ENCODE measurements at places on chromosomes 13 and 19.

DNA sequence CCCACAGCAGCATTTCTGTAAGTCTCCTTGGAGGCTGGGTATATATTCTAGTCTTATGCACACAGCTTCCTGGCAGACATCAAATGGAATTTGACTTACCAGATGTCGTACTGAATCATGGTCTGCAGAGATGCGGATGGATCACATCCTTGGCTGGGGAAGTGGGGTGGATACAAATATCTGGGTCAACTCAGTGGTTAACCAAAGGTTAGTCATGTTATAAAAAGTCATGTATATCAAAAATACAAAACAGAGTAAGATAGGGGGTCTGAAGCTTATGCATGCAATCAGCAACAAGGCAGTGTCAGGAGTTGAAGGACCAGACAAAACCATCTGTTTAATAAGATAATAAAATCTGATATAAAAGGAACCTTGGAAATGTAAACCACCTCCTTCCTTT, 61.9 kb downstream of the WASF3 start:
- peak; percentile 28 for DNase-seq

- DNase-seq, result no peak
Measured at GRCh38 chr13:91101381-91101780, 246.1 kb upstream of the MIR17HG start.

GRCh38 chr19:16661480-16662034, 618 bp downstream of the TMEM38A start:
- no peak for DNase-seq

DNA sequence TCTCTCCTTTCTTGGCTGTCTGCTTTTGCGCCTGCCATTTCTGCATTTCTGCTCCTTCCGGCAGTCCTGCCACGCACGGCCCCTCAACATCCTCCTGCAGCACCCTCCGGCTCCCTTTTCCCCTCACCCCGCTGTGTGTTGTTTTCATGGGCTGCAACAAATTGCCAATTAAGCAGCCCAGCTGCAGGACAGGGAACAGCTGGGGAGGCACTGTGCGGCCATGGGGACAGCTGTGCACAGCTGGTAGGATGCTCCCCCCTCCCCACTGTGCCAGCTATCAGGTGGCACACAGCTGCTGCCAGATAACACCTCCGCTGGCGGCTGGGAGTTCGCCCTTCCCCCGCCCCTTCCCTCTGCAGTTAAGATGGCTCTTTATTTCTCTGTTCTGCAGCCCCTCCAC, 25.4 kb downstream of the LYL1 start:
- peak; percentile 92 for DNase-seq

GRCh38 chr19:56111601-56112312, 9.3 kb downstream of the ZNF787 start:
- peak; percentile 70 for DNase-seq

- DNase-seq, result no peak
Measured at GRCh38 chr19:5243878-5244277, 96.7 kb downstream of the PTPRS start.

GRCh38 chr19:2252797-2253105, 3.5 kb downstream of the JSRP1 start:
- no peak for DNase-seq

- DNase-seq, result peak; percentile 33
Measured at GRCh38 chr13:33872005-33872351, 54.0 kb downstream of the RFC3 start.

DNA sequence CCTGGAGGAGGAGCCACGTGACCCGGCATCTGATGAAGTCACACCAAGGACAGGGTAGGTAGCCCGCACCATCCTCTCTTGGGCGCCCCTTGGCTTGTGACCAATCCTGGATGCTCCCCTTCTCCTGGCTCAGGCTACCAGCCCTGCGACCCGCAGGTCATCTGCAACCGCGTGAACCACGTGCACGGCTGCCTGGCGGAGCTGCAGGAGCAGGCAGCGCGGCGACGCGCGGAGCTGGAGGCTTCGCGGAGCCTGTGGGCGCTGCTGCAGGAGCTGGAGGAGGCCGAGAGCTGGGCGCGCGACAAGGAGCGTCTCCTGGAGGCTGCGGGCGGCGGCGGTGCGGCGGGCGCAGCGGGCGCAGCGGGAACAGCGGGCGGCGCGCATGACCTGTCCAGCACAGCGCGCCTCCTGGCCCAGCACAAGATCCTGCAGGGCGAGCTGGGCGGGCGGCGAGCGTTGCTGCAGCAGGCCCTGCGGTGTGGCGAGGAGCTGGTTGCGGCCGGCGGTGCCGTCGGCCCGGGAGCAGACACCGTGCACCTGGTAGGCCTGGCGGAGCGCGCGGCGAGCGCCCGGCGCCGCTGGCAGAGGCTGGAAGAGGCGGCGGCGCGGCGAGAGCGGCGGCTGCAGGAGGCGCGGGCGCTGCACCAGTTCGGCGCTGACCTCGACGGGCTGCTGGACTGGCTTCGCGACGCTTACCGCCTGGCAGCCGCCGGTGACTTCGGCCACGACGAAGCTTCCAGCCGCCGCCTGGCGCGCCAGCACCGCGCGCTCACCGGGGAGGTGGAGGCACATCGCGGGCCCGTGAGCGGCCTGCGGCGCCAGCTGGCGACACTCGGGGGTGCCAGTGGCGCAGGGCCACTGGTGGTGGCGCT, 45.9 kb downstream of the SPTBN4 start:
- DNase-seq, result no peak

GRCh38 chr19:44588771-44589112, 24.6 kb upstream of the IGSF23 start:
- DNase-seq, result no peak

- DNase-seq, result peak; percentile 63
Measured at GRCh38 chr19:30799865-30800755, 427.9 kb downstream of the ZNF536 start.

GRCh38 chr19:48319647-48320541, 5.5 kb upstream of the EMP3 start:
- DNase-seq, result peak; percentile 90

DNA sequence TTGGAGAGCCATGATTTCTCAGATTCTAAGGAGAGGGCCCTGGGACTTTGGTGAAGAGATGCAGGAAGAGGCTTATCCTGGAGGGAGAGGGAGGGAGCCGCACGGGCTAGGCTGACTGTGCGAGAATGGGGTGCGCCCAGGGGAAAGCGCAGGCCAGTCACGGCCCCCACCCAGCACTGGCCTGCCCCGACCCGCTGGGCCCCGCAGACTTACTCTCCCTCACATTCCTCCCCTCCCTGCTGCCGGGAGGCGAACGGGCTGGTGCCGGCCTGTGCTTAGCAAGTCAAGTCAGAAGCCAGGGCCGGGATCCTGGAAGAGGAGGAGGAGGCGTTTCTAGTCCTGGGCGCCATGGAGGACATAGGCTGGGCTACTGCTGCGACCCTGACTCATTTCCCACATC, 120.0 kb downstream of the CRYL1 start:
- DNase-seq, result no peak

DNA sequence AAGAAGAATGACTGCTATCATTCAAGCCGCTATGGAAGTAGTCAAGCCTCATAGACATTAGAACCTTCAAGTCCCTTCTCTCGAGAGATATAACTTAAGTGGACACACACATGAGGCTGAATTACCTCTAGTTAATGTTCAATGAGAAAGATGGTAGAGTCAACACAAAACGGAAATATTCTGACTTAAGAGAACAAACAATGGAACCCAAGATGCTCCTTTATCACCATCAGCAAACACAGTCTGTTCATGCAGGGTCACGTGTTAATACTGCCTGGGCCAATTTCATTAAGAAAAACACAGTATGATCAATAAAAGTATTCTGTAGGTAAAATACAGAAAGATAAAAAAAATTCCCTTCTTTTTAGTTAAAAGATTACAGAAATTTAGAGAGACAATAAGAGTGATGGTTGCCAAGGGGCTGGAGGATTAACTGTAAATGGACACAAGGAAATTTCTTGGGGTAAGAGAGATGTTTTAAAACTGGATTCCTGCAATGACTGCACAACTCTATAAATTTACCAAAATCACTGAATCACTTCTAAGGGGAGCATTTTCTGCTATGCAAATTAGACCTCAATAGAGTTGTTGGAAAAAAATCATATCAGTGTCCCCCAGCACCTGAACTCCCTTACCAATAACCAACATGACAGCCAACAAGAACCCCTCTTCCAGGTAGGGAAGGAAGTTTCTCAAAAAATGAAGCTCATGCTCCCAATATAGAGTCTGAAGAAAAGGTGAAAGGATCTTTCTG, 256.6 kb downstream of the ABCC4 start:
- no peak for DNase-seq

DNA sequence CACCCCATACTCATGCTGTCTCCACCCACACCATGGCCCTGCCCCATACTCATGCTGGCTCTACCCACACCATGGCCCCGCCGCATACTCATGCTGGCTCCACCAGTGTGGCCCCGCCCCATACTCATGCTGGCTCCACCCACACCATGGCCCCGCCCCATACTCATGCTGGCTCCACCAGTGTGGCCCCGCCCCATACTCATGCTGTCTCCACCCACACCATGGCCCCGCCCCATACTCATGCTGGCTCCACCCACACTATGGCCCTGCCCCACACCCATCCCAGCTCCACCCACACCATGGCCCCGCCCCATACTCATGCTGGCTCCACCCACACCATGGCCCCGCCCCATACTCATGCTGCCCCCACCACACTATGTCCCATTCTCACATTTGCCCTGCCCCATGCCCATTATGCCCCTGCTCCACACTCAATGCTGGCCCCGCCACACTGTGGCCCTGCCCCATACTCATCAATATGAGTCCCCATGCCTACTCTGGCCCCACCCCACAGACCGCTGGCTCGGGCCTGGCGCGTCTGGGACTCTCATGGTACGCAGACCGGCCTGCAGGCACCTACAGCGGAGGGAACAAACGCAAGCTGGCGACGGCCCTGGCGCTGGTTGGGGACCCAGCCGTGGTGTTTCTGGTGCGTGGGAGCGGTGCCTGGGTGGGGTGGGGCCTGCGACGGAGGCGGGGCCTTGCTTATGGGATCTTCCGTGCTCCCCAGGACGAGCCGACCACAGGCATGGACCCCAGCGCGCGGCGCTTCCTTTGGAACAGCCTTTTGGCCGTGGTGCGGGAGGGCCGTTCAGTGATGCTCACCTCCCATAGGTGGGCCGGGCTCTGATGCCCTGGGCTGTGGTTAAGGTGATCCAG, 3.7 kb upstream of the ARHGAP45 start:
- peak; percentile 82 for DNase-seq

- no peak for DNase-seq
Measured at GRCh38 chr13:27296496-27296895, 25.9 kb downstream of the RASL11A start.

DNA sequence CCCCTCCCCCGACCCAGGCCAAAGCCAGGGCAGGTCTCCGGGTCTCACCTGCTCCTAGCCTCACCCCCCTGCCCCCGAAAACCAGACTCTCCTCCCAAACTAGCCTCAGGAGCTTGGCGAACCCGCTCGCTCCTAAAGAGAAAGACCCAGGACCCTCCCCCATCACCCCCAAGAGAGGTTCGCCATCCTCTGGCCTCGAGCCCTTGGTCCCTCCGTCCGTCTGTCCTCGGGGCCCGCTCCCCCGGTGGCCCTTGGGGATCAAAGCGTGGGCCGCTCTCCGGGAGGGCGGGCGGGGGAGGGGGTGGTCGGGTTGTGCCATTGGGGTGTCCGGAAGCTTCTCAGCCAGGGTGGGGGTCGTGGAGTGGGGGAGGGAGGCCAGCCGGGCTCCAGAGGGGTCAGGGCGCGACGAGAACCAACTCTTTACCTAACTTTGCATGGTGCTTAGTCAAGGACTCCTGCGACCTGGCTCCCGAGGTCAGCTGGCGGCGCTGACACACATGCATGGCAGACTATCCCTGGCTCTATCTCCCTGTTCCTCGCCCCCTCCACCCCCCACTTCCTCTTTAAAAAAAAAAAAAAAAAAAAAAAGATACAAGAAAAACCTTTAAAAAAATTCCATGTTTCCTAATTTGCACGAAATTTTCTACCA, 15.6 kb downstream of the SMIM24 start:
- DNase-seq, result no peak

DNA sequence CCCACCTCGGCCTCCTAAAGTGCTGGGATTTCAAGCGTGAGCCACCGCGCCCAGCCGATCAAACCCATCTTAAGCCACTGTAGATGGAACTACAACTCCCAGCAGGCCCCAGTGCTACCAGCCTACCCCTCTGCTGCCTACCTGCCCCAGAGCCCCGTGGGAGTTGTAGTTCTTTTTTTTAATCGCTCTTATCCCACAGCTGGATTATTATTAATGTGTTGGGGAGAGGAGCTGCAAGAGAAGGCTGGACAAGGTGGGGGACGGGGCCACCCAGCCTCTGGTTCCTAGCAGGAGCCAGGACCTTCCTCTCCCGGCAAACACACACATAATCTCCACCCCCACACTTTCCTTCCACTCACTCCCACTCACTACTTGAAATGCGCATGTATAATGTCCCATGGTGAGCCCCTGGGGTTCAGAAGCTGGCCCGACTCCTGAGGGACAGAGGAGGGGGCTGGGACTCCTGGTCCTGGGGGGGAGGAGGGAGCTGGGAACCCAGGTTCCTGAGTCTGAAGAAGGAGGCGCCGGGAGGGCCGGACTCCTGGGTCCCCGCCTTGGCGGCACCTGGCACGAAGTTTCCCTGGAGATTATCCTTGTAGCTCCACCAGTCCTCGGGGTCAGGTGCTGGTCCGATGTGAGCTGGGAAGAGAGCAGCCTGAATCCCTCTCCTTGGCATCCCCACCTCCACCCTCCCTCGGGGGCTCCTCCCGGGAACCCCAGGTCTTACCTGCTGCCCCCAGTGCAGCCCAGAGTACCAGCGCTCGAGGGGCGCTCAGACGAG, 958 bp downstream of the CA11 start:
- peak; percentile 94 for DNase-seq

GRCh38 chr13:53150568-53150967, 122.0 kb downstream of the OLFM4 start:
- no peak for DNase-seq

- DNase-seq, result no peak
Measured at GRCh38 chr19:35223862-35224505, 4.6 kb downstream of the FAM187B start.

DNA sequence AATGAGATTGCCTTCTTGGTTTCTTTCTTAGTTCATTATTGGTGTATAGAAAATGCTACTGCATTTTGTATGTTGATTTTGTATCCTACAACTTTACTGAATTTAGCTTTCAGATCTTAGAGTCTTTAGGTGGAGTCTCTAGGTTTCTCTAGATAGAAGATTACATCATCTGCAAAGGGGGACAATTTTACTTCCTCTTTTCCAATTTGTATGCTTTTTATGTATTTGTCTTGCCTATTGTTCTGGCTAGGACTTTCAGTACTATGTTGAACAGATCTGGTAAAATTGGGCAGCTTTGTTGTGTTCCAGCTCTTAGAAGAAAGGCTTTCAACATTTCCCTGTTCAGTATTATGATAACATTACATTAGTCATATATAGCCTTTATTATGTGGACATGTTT, 101.0 kb upstream of the SPRY2 start:
- peak; percentile 54 for DNase-seq

DNA sequence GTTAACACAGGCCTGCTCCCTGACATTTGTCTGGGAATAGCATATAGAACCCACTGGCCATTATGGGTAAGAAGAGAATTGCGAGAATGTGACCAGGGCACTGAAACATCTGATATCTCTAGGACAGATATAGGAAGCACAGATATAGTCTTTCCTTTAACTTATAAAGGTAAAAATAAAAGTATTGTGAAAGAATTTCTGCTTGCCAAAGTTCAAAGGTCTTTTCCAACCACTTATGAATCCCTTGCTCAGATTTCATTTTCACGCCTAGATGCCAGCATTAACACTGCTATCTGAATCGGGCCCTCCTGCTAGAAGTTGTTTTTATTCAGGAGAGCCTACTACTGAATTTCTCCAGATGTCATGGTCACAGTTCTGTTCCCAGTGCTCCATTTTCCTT, 27.7 kb downstream of the BBC3 start:
- no peak for DNase-seq

GRCh38 chr19:42115705-42116104, 16.5 kb downstream of the POU2F2 start:
- no peak for DNase-seq

GRCh38 chr13:74003374-74003773, 130.8 kb downstream of the KLF12 start:
- DNase-seq, result no peak
